ENCODE measurements at places on chromosomes 1 and 21.
A peak's percentile ranks its signal among the peaks of the same experiment; 100 is the strongest.

DNA sequence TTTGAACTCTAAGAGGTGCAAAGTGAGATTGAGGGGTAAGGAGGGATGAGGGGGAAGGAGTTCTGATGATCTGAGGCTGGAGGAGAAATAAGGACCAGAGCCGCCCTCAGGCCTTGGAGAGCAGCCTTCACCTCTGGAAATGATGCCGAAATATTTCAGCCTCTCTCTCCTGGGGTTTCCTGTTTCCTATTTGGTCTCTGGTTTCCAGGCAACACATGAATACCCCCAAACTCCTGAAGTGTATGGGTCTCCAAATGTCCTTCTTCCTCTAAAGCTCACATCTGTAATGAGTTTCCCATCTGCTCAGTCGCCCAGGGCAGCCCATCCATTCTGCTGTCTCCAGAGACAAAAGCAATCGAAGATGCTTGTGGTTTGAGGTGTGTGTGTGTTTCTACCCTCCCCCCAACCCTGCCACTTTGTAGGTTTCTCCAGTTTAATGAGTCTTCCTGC lies 52.0 kb upstream of the FAM20B start:
- no peak for DNase-seq

GRCh38 chr1:230781594-230781993 lies 34.4 kb downstream of the CAPN9 start:
- DNase-seq: no peak

GRCh38 chr21:25818551-25818950 lies 83.8 kb downstream of the GABPA start:
- no peak for DNase-seq

GRCh38 chr1:119181218-119181617 lies 40.8 kb upstream of the WARS2 start:
- DNase-seq: no peak

DNA sequence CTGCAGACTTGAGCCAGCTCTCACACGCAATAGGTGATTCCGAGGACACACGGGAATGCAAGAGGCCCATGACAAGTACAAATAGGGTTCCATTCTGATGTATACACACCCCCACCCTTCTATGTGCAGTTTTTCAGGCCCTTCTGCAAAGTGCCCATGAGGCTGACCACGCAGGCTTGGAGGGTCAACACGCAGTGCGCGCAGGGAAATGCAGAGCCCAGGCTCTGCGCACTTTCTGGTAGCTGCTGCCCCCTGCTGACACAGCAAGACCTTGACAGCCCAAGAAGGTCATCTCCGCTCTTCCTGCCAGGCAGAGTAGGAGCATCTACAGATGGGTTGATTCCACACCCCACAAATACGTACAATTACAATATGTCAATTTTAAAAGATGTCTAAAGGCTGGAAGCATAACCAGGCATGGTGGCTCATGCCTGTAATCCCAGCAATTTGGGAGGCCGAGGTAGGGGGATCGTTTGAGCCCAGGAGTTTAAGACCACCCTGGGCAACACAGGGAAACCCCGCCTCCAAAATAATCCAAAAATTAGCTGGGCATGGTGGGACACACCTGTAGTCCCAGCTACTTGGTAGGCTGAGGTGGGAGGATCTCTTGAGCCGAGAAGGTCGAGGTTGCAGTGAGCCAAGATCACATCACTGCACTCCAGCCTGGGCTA lies 18.5 kb downstream of the SH3BP5L start:
- peak; percentile 75 for DNase-seq

All from CD4-positive, alpha-beta T cell treated with Interleukin-17A for 4 hours (primary cell).